GM12864 (cell line): ENCODE measurements at places on chromosomes 3 and 15.

DNA sequence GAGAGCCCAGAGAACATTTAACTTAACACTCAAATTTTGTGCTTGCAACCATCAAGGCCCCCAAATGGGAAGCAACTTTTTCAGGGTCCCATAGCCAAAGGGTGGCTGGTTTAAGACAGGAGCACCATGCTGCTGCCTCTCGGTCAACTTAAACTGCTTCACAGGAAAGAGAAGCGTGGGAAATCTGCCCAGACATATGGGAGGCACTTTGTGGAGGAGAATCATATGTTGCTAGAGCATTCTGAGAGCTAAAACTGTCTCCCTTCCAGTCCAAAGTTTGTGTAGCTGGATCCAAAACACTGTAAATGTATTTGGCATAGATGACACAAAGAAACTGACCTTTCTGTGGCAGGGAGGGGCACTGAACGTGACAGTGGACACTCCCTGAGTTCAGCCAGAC is 305.9 kb upstream of the RORA start:
- no peak for DNase-seq

GRCh38 chr15:54082836-54083492 is 104.7 kb downstream of the UNC13C start:
- no peak for DNase-seq

- DNase-seq, result no peak
Observed at GRCh38 chr3:189529889-189530471, 101.2 kb upstream of the TP63 start.

- DNase-seq, result no peak
Observed at GRCh38 chr3:88030210-88030609, 28.6 kb downstream of the CGGBP1 start.

DNA sequence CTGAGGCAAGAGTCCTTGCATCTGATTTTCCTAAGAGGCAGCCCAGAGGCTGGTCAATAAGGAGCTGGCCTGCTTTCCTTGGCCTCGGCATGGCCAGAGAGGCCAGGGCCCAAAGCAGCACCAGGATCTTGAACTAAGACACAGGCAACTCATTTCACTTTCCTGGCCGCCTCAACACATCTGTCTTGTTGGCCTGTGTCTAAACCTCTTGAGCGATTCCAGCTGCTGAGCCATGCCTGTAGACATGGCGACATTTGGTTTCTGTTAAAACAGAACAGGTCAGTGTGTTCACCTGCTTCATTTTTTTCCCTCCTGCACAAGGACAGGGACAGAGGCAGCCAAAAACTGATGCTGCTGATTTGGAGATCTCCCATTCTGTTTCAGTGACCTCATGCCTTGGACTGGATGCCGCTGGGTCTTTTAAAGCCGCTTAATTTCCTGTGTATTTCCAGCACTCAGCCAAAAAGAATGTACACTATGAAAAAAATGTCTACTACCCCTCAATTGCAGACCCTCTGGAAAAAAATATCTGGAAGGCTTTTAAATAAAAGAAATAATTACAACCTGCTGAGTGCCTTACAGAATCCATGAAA is 266.6 kb upstream of the ICE2 start:
- DNase-seq, result no peak

DNA sequence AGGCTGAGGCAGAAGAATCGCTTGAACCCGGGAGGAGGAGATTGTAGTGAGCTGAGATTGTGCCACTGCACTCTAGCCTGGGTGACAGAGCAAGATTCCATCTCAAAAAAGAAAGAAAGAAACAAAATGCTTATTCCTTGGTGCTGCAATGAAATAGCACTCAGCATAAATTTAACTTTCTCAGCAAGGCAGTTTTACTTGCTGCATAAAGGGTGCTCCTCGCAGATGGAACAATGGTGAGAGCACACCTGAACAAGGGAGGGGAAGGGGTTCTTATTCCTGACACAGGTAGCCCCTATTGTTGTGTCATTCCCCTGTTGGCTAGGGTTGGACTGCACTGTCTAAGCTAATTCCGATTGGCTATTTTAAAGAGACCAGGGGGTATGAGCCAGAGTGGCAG is 17.1 kb downstream of the PAK2 start:
- no peak for DNase-seq
